ENCODE measurements at places on chromosomes 3 and 15. TPM values are rescaled to one million over a fixed set of nuclear protein-coding genes. Genes with fewer than 3 reads are reported as not detected.

Gene VGLL3
- 8.4 TPM for total RNA-seq

Gene SKOR1
- total RNA-seq, result not detected

Gene ESYT3
- total RNA-seq, result 0.68 TPM

Gene ZNF80
- not detected for total RNA-seq

Gene CTDSPL
- total RNA-seq, result 6.1 TPM

Gene ACP3
- total RNA-seq, result not detected

Gene UQCC5
- total RNA-seq, result 13.9 TPM

Gene SRGAP3
- 5.0 TPM for total RNA-seq

Gene GOLGA8S
- not detected for total RNA-seq

Gene MEGF11
- under 0.01 TPM for total RNA-seq

Gene XCR1
- not detected for total RNA-seq

Gene FAH
- total RNA-seq, result 22.4 TPM

Gene INTS14
- 30.9 TPM for total RNA-seq

Gene B3GALNT1
- total RNA-seq, result 28.4 TPM

GRCh38 chr3:4038351-4038750 is 239.1 kb downstream of the LRRN1 start:
- DNase-seq, result no peak

DNA sequence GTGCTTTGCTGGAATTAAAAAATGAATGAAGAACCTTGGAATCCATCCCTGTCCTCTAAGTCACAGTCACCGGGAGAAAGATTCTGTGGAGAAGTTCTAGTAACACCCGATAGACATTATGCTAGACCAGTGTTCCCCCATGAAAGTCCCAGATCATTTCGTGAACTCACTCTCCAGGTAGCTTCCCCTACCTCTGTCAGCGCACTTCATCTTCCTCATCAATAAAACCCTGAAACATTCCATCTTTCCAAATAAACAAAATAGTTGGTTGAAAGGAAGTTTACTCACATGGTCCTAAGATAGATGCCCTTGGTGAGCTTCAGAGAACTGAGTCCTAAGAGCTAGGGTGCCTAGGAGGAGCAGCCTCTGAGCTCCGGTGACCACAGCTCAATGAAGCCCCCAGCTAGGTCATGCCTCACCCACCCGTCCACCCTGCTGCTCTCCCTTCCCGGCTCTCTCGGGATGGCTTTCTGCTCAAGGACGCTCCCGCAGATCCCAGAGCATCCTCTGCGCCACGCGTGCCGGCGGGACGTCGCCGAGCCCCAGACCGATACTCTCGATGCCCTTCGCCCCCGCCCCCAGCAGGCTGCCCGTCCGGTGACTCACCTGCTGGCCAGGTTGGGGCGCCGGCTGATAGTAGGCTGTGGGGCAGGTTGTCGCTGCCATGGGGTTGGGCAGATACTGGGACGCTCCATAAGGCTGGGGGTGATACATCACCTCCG is 776 bp downstream of the VGLL3 start:
- DNase-seq, result peak; percentile 60

- no peak for DNase-seq
Measured at GRCh38 chr3:107250221-107250620, 127.0 kb upstream of the CCDC54 start.

DNA sequence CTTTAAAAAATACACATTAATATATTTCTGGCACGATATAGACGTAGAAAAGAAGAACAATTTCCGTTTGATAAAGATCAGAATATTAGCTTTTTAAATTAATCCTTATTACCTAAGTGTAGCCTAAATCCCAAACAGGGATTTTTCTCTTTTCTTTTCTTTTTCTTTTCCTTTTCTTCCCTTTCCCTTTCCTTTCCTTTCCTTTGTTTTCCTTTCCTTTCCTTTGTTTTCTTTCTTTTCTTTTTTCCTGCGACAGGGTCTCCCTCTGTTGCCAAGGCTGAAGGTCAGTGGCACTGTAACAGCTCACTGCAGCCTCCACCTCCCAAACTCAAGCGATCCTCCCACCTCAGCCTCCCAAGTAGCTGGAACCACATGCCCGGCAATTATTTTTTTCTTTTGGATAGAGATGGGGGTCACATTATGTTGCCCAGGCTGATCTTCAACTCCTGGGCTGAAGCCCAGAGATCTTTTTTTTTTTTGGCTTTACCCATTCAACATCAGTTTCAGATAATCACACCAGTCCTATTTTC is 1.8 kb upstream of the USF3 start:
- no peak for DNase-seq

- DNase-seq, result no peak
Measured at GRCh38 chr15:34804113-34804512, 8.8 kb upstream of the ACTC1 start.

DNA sequence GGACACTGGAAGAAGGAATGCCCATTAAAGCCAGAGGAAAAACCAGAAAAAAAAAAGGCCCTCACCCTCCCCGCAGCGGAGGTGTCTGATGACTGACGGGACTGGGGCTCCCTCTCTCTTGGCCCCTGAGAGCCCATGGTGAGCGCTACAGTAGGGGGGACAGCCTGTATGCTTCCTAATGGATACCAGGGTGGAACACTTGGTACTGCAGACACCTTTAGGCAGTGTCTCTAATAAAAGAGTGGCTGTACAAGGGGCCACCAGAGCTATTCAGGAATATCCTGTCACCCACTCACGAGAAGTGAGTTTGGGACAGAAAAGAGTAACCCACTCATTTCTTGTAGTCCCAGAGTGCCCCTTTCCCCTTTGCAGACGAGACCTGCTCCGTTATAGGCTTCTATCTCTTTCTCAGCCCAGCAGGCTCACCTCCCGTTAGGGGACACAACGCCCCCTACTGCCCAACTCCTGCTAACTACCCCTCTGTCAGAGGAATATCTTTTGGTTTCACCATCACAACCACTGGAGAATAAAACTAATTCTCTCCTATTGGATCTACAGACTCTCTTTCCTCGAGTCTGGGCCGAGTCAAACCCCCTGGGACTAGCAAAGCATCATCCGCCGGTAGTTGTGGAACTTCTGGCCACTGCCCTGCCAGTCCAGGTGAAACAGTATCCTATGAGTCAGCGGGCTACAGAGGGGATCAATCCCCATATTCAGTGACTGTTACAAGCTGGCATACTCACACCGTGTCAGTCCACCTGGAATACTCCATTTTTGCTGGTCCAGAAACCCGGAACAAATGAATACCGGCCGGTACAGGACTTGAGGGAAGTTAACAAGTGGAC is 40.8 kb downstream of the ZBTB11 start:
- peak; percentile 57 for DNase-seq

DNA sequence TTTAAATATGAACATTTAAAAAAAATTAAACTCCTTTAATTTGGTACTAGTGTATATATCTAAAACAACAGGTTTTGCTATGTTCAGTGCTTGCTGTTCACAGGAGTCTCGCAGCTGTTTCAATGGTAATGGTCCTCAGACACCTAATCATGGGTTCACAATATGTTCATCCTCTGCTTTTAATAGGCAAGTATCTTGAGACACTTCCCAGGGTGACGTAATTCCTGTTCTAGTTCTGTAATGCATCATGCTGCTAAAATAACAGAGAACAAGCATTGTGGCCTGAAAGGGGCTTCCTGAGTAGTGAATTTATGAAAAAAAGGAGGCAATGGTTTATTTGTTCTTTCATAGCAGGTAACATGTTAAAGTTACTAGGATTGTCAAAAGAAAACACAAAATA is 625.2 kb upstream of the GBE1 start:
- DNase-seq, result no peak

- peak; percentile 95 for DNase-seq
Measured at GRCh38 chr3:129226374-129226773, 23.0 kb upstream of the COPG1 start.

GRCh38 chr3:165839296-165840076 is 2.3 kb upstream of the BCHE start:
- DNase-seq, result no peak

DNA sequence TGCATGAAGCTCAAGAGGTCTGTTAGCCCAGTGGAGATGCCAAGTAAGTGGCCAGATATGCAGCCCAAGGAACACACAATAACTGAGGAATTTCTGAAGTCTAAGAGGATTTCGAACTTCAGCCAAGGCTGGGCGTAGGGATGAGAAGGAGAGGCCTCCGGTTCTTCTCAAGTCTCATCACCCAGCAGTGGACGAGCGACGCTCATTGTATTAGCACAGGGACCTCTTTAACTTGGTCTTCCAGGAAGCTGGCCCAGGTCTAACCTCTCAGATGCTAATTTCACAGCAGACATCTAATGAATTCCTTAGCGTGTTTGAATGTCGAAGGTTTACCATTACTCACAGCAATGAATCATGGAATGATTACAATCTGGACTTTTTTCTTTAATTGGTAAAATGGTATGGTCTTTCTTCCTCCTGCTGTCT is 85.0 kb downstream of the HES1 start:
- no peak for DNase-seq

- no peak for DNase-seq
Measured at GRCh38 chr15:99282586-99282985, 31.3 kb downstream of the LRRC28 start.

DNA sequence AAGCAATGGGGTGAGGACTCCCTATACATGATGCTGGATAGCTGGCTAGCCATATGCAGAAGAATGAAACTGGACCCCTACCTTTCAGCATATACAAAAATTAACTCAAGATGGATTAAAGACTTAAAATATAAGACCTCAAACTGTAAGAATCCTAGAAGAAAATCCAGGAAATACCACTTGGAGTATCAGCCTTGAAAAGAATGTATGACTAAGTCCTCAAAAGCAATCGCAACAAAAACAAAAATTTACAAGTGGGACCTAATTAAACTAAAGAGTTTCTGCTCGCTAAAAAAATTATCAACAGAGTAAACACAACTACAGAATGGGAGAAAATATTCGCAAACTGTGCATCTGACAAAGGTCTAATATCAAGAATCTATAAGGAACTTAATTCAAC is 94.3 kb downstream of the XRN1 start:
- no peak for DNase-seq

DNA sequence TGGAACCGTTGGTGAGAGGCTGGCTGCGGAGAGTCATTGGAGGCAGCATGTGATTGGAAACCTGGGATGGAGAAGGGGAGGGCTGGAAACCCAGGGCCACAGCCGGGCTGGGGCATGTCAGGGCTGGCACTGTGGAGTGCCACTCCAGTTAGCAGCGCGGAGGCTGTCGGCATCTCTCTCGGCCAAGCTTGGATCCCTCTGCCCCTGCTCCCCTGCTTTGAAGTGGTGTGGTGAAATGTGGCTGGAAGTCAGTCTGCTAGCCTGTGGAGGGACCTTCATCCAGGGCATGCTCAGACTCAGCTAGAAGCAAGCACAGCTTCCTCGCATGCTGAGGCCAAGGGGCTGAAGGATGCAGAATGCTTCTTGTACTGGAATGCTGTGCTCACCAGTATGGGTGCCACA is 13.5 kb downstream of the SLCO3A1 start:
- DNase-seq, result peak; percentile 60

DNA sequence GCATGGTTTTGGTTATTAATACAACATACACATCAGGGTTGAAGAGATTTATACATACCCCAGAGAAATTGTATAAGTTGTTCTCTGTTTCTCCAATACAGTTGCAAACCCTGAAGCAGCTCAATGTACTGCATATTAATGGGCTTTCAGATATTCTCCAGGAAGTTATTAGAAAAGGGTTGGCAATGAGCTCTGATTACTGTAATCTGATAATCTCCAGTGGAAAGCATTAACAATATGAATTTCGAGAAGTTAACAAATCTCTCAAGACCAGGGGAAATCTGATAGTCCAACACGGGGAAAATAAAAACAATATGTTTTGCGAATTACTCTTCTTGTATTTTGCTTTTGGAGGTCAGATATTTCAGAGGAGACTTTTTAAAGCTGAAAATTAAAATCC is 950.1 kb downstream of the TBL1XR1 start:
- DNase-seq, result no peak

GRCh38 chr3:172213904-172214303 is 174.5 kb downstream of the FNDC3B start:
- no peak for DNase-seq

GRCh38 chr3:183161552-183162336 is 790 bp downstream of the LAMP3 start:
- DNase-seq, result no peak

GRCh38 chr3:60330107-60330506 is 921.1 kb downstream of the FHIT start:
- DNase-seq, result no peak

DNA sequence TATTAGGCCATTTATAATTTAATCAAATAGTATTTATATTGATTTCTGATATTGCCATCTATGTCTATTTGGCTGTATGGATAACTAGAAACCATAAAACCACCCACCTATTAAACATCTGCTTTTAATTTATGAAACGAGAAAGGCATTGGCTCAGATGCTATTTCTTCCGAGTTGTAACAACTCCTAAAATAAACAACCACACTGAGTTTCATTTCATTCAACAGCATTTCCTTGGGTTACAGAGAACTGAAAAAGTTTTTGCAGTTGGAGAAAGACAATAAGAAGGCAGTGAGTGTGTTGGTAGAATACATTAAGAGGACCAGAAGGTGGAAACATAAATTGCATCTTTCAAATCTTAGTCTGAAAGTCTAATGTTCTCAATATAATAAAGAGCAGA is 79.1 kb downstream of the AQR start:
- DNase-seq, result no peak

DNA sequence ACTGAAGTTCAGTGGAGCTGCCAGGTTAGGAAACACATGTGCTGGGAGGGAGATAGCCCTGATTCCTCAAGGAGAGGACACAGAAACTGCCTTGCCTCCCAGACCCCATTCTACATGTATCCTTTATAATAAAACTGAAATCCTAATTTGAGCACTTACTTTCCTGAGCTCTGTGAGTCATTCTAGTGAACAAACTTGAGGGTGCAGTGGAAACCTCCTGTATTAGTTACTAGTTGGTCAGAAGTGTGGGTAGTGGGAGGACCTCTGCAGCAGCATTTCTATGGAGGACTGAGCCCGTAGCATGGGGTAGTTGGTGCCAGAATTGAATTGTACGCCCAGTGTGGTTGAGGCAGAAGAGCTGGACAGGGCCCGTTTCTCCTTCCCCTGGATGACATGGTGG is 23.9 kb downstream of the ATP1B3 start:
- no peak for DNase-seq

DNA sequence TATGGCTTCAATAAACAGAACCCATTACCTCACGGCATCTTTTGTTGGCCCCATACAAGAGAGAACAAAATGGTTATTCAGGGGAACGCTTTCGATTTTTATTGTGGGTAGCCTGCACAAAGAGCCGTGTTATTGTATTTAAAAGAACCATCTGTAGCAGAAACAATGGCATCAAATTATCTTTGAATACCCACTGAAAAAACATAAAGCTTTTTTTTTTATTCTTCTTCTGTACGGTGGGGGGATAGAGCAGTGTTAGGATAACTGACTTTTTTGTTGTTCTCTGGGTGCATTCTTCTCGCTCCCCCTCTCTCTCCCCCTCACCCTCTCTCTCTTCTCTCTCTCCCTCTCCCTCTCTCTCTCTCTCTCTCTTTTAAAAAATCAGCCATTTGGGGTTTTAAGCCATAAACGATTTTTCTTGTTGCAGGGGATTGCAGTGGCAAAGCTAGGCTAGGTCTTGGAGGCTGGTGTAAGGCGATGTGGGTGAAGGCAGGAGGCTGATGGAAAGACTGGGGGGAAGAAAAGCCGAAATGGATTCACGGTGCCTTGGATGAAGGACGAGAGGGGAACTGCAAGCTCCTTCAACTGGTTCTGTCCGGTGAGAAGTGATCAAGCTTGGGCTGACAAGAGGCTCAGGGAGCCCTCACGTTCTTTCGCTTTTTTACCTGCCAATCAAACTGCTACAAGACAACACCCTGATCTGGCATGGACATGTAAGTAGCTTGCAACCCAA is 12.4 kb upstream of the SOX2 start:
- DNase-seq, result no peak
